ENCODE measurements at places on chromosomes 1 and 21. TPM values are rescaled to one million over a fixed set of nuclear protein-coding genes. Genes with fewer than 3 reads are reported as not detected.

The GLIS1 gene
- total RNA-seq: 0.14 TPM

The DYNLT5 gene
- not detected for total RNA-seq

The DTL gene
- total RNA-seq: 56.6 TPM

The FAM3B gene
- total RNA-seq: not detected

The KCNJ15 gene
- total RNA-seq: 0.16 TPM

The C1orf122 gene
- 34.6 TPM for total RNA-seq

The C1orf94 gene
- not detected for total RNA-seq

The CFHR4 gene
- total RNA-seq: not detected

The CAPZB gene
- total RNA-seq: 40.0 TPM

The ACTL8 gene
- not detected for total RNA-seq

The CITED4 gene
- 5.3 TPM for total RNA-seq

The POGK gene
- total RNA-seq: 61.8 TPM

The EPHB2 gene
- 39.3 TPM for total RNA-seq

The OPTC gene
- total RNA-seq: not detected

The STUM gene
- not detected for total RNA-seq

The CA6 gene
- total RNA-seq: not detected

The HPDL gene
- not detected for total RNA-seq

The CRNN gene
- not detected for total RNA-seq

GRCh38 chr1:226871636-226872327 lies 1.4 kb downstream of the PSEN2 start:
- no peak for DNase-seq

GRCh38 chr1:6378096-6378746 lies 15.3 kb downstream of the ACOT7 start:
- no peak for DNase-seq

GRCh38 chr1:68120136-68120791 lies 69.8 kb upstream of the DIRAS3 start:
- DNase-seq: peak; percentile 70

DNA sequence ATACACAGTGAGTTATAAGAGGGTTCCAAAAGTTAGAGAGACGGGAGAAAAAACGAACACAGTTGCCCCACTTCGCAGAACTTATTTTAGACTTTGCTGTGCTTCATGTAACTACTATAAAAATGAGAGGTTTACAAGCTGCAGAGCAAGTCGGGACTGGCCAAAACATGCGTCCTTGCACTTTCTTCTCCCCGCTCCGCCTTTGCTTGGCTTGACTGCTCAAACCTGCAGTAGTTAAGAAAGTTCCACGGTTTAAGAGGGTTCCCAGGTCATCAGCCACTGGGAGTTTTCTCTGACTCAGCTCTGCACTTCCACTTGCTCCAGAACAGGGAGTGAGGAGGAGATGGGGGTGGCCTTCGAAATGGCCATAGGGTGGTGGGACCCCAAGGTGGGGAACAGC lies 36.2 kb downstream of the CLIC6 start:
- no peak for DNase-seq

DNA sequence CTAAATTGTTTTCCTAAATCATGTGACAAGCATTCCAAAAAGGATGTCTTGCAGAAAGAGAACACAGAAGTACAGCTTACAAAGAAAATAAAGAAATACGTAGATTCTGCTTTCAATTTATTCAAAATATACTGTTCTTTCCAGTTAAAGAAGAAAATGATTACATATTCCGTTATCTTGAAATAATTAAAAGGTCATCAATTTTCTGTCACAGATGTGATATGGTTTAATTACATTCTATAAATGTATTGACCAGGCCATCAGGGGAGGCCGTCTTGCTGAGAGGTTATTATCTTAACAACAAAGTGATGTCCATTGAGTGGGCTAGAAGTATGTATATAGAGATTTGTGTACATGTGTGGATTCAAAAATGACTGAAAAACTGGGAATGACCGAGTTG lies 432.9 kb downstream of the SETD4 start:
- DNase-seq: no peak

DNA sequence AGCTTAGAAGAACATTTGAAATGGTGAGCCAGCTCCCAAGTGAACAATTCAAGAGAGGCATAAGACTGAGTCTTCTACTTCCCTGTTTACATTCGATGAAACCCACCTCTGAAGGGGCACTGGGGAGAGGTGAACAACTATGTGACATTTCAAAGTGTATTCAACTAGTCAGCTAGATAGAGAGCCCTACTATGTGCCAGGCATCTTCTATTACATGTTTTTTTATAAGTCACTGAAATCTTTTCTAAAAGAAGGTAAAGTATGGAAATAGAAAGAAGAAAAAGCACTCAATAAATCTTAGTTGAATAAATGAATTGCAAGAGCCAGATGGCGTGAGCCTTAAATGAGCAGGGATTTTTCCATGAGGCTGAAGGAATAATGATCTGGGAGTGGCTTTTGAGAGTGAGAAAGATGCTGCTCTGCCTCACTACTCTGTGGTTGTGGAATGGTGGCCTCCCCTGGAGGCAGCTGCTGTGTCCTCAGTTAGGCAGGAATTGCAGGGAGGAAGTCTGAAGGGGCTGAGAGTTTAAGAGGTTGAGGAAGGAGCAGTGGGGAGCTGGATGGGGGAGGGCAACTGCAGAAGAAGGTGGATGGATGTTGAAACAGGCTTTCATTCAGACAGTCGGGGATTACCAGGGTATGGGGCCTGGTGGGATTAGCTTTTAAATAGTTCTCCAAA lies 10.4 kb upstream of the PTPRF start:
- DNase-seq: no peak

GRCh38 chr1:162137179-162137960 lies 67.9 kb downstream of the NOS1AP start:
- DNase-seq: no peak

- no peak for DNase-seq
Measured at GRCh38 chr1:244304656-244305055, 147.1 kb downstream of the ADSS2 start.

- DNase-seq: peak; percentile 29
Measured at GRCh38 chr1:230495891-230496385, 69.8 kb upstream of the PGBD5 start.

- no peak for DNase-seq
Measured at GRCh38 chr1:1461721-1462317, 9.7 kb upstream of the ATAD3B start.

DNA sequence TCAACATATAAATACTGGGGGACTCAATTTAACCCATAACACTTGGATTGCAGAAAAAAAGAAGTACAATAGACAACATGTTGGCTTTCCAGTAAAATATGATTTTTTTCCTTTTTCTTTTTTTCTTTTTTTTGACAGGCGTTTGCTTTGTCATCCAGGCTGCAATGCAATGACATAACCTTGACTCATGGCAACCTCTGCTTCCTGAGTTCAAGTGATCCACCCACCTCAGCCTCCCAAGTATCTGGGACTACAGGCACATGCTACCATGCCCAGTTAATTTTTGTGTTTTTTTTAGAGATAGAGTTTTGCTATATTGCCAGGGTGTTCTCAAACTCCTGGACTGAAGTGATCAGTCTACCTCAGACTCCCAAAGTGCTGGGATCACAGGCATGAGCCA lies 1512.0 kb upstream of the PRMT6 start:
- peak; percentile 2 for DNase-seq

DNA sequence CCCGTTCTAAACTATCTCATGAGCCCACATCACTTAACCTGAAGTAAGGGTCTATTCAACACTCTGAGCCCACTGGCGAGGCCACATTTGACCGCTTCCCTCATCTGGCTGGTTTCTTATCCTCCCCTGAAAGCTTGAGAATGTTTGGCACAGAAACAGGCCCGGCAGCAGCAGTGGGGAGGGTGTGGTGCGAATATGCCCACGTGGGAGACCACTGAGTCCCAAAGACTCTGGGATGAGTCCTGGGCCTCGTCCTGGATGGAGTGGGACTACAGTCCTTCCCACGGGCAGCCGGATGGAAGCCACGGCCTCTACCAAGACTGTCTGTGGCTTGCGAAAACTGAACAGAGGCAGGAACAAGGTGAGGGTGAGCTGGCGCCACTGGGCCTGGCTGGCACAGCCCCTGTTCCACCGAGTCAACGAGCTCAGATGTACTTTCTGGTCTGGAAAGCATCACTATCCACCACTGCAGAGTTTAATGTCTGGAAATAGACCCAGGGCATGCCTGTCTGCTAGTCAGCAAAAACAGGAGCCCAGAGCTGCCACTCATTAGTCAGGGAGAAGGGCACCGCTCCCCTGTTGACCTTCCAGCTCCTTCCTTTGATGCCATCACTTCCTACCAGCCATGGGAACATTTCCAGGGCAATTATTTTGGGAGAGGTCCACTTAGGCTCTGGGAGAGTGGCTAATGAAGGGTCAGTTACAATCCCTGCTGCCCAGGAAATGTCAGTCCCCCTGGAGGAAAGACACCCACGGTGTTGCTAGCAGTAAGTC lies 386.6 kb downstream of the MATN1 start:
- no peak for DNase-seq

DNA sequence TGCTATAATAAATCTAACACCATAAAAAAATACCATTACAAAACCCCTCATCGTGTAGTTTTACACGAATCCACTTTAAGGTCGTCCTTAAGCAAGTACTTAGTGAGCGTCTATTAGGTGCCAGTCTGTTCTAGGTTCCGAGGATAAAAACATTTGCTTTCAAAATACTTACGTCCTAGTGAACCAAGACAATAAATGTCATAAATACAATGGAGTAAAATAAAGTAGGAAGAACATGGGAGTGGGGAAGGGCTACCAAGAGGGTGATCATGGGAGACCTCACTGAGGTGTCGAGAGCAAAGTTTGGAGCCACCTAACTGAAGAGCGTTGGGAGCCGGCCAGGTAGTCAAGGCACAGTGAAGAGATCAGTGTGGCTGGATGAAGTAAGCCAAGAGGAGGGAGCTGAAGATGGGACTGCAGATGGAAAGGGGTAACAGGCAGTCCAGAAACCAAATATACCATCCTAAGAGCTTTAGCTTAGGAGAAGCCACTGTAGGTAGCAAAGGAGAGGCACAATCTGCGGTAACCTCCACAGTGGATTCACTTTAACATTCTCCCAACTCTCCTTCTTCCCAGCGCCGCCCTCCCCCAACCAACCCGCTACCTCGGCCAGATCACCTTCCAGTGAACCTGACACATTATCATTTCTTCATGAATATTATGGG lies 684 bp downstream of the LTN1 start:
- DNase-seq: no peak

GRCh38 chr21:41465176-41465781 lies 39.2 kb downstream of the MX1 start:
- no peak for DNase-seq

- no peak for DNase-seq
Measured at GRCh38 chr1:187985897-187986654, 1157.3 kb downstream of the PLA2G4A start.

- no peak for DNase-seq
Measured at GRCh38 chr1:91833946-91834345, 52.0 kb downstream of the TGFBR3 start.

DNA sequence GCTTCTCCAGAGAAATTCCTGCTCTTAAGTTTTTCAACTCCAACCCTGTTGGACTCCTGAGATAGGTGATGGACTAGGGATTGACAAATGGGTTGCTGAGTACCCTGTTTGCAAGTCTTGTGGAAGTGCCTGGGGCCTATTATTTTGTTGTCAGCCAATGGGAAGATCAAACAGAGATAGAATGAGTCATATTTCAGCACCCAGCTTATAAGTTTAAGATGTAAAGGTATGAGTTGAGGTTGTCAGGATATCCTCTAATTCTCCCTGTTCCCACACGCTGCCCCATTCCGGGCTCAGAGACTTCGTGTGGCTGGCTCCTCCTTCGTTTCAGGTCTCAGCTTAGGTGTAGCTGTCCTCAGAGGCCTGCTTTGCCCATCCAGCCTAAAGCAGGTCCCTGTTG lies 91.8 kb downstream of the CENPF start:
- DNase-seq: no peak

- DNase-seq: peak; percentile 55
Measured at GRCh38 chr1:154943649-154944400, 7.3 kb upstream of the PMVK start.

DNA sequence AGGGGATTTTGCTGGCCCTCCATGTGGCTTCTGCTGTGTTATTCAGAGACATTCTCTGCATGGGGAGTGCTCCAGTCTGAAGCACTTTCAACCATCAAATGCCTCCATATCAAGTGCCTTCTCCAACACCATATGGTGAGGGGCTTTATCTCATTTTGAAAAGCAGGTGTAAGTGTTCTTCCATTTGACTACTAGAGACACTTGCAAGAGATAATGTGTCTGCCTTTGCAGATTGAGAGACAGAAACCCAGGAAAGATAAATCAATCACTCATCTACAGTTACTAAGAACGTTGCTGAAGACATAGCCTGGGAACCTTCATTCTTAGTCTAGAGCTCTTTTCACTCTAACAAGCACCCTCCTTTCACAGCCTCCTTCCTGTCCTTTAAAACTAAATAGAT lies 29.5 kb upstream of the REG4 start:
- no peak for DNase-seq

- peak; percentile 23 for DNase-seq
Measured at GRCh38 chr1:171254859-171255258, 6.6 kb downstream of the FMO1 start.

DNA sequence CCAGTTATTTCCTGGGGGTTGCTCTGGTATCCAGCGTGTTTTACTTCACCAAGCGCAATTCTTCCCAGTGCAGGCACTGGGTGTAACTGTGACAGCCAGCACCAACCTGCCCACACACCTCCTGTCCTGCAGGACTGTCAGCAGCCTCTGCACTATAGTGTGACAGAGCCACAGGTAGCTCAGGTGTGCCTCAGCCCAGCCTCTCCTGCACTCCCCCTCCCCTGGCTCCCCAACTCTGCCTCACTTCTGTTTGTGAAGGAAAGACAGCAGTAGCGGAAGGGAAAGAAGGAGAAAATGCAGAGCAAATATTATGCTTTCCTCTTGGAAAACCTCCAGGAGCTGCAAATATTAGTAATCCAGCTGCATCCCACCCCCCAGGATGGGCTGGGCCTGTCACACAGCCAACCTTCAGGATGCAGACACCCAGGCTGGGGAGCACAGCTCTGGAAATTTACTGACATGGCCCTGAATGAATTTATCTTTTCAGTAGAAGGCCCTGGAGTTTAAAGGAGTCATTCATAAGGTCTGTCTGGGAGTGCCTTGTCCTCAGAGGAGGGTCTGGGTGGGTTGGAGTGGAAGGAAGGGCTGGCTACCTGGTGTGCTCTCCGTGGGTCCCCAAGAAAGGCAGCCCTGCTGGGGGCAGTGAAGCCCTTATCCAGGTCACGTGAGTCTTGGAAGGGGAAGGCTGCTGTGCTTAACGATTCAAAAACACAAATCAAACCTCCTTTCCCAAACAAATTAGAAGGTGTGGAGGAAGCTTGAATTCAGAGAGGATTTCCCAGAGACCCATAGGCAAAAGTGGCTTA lies 20.9 kb downstream of the CAPN2 start:
- DNase-seq: peak; percentile 47

DNA sequence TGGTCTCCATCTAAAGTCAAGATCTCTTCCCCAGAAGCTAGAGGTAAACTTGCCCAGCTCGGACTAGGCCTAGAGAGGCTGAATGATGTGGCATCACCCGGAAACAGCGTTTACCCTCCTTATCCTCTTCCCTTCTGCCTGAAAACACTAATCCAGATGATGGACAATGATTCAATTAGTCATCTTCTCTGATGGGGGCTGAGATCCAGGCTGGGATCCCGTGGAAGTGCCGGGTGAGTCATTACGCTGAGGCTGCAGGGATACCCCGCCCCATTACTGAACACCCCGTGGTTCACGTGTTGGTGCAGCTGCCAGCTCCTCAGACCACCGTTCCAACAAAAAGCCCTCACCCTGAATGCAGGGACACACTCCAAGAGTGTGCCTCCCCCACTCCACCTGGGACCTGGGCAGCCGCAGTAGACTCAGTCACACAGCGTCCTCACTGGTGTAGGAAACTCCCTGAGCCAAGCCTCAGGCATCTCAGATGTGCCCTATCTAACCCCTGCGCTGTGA lies 2.0 kb downstream of the S100A6 start:
- peak; percentile 99 for DNase-seq

- DNase-seq: no peak
Measured at GRCh38 chr1:162275622-162276175, 101.0 kb downstream of the SPATA46 start.

All from A172 (cell line).